HepG2 (cell line): ENCODE measurements at places on chromosomes 1 and 21.

- no peak for DNase-seq
These were observed 119.6 kb downstream of the ADGRL2 start for GRCh38 chr1:81920245-81920740.

DNA sequence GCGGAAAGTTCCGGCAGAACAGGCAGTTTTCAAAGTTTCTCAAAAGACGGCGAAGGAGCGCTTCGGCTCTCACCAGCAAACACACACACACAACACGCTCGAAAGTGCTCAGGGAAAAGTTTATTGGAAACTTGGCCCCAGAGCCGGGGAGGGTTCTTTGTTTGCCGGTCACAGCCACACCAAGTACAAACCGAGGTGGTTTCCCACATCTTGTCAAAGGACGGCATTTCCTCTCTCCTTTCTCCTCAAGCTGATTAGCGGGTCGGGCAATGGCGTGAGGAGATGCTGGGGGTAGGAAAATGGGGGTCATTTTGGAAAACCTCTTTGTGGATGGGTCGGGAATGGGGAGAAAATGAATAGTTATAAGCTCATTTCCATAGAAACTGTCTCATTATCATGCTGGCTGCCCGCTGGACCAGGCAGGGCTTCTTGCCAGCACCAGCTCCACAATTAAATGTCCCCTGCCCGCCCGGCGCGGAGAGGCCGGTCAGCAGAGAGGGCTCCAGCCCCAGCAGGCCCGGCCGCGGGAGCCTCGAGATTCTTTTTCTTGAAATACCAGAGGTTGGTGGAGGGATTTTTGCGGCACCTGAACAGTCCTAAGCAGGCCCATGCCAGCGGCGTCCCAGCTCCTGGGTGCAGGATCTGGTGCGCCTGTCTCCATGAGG, 92.3 kb downstream of the PRDM16 start:
- no peak for DNase-seq

DNA sequence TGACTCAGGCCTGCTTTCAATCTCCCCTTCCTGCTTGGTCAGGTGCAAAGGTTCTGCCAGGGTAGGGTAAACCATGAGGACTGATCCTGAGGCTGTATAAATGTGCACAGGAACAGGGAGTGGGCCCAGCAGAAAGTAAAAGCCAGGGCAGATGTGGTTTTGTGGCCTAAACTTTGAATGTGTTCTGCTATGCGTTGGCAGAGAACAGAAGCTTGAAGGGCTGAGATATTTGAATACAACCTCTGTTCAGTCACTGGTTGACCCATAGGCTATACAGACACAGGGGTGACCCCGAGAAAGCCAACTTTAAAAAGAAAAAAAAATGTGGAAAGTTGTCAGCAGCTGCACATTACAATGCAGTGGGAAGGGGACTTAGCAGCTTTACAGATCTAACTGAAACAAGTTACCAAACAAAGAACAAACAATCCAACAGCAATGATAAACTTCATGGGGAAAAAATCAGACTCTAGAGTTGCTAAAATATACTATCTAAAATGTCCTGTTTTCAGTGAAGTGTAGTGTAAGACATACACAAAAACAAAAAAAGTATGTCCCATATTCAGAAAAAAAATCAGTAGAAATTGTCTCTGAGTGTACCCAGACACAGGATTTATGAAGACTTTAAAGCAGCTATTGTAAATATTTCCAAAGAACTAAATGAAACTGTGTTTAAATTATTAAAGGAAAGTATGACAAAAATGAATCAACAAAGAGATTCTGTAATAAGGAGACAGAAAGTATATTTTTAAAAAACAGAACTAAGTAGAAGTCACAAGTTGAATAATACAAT, 216.1 kb downstream of the RPS6KC1 start:
- no peak for DNase-seq

DNA sequence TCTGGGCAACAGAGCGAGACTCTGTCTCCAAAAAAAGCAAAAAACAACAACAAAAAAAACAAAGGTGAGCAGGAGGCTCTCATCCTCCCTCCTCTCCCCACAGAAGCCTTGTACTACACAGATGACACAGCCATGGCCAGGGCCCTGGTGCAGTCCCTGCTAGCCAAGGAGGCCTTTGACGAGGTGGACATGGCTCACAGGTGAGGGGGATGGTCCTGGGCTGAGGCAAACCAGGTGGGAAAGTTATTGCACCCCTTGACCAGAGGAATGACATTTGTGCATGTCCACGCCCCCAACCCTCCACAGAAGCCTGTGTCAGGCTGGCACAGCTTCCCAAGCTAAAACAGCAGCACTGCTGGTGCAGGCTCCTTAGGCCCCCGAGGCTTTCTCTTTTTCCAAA, 2.4 kb downstream of the ADPRS start:
- no peak for DNase-seq

GRCh38 chr1:223886516-223886921, 40.8 kb upstream of the TP53BP2 start:
- peak; percentile 63 for DNase-seq

DNA sequence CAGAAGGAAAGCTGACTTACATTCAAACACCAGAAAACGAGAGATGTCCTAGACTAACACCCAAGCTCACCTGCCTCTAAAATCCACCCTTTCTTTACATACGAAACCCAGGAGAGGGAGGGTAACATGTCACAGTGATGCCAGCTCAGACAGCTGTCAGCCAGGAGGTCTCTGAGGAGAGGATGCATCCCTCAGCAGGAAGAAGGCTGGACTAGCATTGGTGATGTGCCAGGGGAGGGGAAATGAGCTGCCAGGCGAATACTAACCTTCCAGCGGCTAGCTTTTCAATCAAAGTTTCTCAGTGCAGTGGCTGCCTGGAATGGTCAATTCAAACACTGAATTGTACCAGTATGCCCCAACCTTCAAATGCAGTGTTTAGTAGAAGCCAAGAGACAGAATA, 3.6 kb upstream of the UBE2G2 start:
- no peak for DNase-seq

DNA sequence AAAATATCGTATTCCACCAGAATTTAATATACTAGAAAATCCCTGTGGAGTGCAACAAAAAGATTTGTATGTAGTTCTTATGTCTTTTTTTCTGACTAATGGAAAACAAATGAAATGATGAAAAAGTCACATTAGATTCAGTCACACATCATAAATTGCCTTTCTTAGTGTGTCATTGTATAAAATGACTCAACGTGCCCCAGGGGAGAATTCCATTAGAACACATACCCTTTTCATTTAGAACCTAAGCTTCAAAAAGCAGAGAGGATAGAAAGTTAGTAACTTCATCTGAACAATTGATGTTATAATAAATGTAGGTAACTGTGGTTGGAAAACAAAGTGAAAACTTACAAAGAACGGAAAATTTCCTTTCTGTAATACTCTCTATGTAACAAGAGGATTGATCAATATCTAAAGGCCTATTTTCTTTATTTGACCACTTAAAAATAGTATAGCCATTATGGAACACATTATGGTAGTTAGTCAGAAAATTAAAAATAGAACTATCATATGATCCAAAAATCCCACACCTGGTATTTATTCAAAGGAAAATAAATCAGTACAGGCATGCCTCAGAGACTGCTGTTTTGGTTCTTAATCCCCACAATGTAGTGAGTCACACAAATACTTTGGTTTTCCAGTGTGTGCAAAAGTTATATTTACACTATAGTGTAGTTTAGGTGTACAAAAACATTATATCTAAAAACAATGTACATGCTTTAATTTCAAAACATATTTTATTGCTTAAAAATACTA, 1016.1 kb downstream of the KCNT2 start:
- DNase-seq, result no peak

DNA sequence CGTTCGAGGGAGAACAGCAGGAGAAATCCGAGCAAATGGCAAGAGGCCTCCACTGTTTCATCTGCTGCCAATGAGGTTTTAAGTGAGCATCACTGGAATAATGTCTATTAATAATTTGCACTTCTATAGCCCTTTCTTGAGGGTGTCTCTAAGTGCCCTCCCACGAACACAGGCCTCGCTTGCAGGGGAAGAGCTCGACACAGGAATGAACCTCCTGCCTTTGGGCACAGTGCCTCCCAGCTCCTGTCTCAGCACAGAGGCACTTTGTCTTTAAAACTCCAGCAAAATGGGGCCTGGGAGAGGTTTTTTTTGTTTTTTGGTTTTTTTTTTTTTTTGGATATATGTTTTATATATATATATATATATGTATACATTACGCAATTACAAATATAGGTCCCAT, 56.6 kb downstream of the OLIG1 start:
- no peak for DNase-seq

DNA sequence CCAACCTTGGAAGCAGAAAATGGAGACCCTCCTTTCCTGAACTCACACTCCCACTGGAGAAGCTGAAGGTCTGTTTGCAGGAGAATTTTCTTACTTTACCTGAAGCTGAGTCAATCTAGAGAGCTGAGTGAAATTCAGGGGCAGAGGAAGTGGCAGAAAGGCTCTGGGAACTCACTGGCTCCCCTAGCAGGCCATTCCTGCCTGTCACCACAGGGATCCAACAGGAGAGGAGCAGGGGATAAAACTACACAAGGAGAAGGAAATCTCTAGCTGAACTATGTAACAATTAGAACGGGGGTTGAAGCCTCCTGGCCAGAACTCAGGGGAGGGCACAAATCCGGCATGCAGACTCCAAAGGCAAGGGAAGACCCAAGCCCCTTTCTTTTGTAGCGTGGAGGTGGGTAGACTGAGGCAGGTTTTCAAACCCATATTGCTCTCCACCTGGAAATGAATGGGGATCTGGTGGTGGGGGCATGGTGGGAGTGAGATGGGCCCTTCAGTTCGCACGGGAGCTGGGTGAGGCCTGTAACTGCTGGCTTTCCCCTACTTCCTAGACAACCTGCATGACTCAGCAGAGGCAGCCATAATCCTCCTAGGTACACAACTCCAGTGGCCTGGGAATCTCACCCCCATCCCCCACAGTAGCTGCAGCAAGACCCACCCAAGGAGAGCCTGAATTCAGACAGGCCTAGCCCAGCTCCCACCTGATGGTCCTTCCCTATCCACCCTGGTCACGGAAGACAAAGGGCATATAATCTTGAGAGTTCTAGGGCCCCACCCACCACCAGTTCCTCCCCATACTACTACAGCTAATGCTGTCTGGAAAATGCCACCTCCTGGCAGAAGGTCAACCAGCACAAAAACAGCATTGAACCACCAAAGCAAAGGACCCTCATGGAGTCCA, 158.1 kb downstream of the LTN1 start:
- no peak for DNase-seq

DNA sequence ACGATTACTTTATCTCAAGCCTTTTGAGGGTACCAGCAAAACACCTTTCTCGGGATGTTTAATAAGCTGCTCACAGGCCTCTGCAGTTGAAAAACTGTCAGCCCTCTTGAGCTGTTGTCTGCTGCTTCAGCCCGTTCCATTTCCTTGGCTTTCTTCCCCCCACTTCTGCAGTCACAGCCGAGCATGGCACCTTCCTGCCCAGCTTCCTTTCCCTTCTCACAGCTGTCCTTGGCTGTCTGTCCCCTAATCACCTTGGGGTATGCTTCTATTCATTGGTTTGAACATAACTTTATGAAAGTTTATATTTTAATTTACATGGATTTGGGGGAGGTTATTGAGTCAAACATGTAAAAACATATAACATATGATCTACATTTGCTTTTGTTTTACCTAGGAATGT, 6.9 kb upstream of the PROX1 start:
- DNase-seq, result no peak

DNA sequence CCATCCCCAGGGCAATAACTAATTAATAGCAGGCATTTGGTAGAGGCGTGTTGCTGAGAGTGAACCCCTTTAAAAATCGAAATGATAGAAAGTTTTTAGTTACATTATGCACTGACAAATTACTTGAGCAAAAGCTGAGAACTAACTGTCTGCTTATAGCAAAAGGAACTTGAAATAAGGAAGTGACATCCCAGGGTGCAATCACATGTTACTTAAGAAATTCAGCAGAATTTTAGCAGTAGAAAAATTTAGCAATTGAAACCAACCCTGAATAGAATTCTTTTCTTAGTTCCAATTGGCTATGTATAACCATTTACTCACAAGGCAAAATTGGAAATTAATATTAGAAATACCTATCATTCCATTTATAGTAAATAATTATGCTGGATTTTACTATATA, 139.5 kb upstream of the SAMSN1 start:
- no peak for DNase-seq
